MM.1S (cell line): ENCODE measurements at places on chromosomes 7 and 10.
A peak's percentile ranks its signal among the peaks of the same experiment; 100 is the strongest.

GRCh38 chr7:155287284-155287935 is 10.3 kb upstream of the INSIG1 start:
- no peak for DNase-seq

DNA sequence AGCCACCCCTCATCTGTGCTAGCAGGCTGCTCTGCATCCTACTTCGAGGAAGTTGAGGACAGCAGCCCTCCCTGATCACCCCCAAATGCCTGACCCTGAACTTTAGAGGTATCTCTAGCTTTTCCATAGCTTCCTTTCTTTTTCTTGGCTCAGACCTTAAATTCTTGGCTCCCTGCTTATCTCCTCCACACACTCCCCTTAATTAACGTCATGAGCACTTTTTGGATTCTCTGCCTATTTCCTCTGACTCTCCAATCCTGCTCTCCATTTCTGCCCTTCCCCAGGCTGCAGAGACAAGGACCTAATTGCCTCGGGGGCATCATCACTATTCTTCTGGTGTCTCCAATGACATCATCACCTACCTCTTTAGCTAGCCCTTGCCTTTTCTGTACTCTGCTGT is 40.8 kb upstream of the SEC61G start:
- no peak for DNase-seq

GRCh38 chr10:56318816-56319215 is 42.2 kb downstream of the ZWINT start:
- no peak for DNase-seq

- no peak for DNase-seq
Observed at GRCh38 chr7:69177941-69178494, 420.3 kb upstream of the AUTS2 start.

GRCh38 chr10:28986117-28986792 is 302.6 kb upstream of the LYZL1 start:
- DNase-seq = no peak

- no peak for DNase-seq
Observed at GRCh38 chr10:102280397-102281101, 35.2 kb downstream of the GBF1 start.

- DNase-seq = peak; percentile 75
Observed at GRCh38 chr7:132666071-132666773, 90.0 kb upstream of the PLXNA4 start.

DNA sequence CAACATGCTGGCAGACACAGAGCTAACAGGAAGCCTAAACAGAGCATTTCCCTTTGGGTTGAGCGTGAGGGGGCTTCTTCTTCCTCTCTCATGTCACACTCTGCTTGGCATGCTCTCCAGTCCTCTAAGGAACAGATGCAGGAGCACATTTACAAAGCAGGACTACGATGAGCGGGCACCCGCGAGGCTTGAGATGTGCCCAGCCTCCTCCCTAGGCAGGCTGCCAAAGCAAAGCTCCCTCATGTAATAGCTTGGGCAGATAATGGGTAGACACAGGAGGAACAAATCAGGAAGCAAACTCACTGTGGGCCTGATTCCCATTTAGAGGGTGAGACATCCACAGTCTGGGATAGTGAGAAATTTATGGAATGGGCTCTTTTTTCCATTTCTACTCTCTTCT is 519.1 kb downstream of the NRG3 start:
- DNase-seq = no peak

- DNase-seq = no peak
Observed at GRCh38 chr10:61063901-61064300, 119.9 kb upstream of the RHOBTB1 start.

DNA sequence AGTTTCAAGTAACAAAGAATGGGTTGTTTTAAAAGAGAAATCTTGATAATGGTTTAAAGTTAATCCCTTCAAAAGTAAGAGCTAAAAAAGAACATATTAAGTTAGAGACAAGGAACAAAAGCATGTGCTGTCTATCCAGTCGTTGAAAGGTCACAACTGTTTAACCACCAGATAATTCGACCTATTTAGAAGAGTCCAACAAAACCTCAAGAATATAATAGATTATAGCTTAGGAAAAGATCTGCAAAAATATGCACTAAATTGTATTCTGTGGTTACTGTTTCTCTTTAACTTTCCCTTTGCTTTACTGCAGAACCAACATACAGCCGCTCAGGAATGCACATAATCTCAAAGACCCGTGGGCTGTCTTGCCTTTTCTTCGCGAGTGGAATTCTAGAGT is 74.9 kb downstream of the PCGF5 start:
- no peak for DNase-seq

DNA sequence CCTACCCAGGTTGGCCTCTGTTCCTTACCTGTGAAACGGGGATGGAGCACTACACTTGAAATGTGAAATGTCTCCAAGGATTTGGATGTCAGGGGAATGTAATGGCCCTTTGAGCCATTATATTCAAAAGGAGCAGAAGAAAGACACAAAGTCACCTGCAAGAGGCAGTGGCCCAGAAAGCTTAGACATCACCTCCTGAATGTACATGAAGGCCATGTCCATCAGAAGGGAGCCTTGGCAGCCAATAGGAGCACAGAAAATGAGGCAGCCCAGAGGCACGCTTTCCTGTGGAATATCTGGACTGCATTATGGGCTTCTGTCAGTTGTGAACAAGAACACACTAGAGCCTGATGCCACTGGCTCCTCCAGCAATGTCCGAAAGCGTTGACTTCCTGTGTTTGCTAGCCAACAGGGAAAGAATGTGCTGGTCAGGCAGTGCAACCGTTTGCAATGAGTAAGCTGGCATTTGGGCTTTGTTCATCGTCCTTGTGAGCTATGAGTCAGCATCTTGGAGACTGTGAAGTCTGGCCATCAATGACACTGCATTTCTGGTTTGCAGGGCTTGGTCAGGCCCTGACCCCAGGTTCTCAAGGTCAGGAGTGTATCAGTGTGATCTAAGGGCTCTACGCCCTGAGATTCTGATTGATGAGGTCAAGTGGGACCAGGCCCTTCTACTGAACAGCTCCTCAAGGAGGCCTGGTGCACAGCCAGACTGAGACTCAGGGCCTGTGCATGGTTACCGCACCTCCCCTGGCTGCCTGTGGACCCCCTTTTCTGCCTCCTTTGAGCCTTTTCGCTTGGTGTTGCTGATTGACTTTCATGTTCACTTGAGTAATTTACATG is 222.4 kb downstream of the RPS24 start:
- DNase-seq = no peak

DNA sequence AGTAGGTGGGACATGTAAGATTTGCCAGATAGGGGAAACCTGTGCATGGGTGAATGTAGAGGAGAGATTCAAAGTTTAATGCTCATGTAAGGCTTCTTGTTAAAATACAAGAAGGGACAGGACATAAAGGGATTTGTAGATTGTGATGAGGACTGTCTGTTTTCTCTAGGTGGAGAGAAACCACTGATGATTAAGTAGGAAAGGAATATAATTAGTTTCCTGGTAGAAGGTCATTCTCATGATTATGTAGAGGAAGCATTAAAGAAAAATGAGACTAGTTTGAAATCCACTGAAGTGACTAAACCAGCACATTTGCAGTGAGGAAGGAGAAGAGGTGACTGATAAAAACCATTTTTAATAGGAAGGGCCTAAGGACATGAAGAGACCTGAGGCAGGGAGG is 19.6 kb upstream of the MACC1 start:
- no peak for DNase-seq
